Bone marrow (tissue), 2 donors: ENCODE measurements at places on chromosomes 4 and X.

DNA sequence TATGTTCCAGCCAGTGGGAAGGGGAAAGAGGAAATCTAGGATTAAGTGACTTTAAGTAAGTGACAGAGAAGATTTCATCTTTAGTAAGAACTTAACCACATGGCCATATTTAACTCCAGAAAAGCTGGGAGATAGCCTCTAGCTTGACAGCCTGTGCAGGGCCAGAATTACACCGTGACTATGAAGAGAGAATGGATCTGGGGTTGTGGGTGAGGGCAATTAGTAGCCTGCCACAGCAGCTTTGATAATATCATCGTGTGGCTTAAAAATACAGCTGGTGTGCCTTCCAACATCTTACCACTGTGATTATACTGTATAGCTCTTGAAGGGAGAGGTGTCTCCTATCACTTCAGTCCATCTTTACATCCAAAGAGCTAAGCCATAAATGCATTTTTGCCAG is 57.6 kb upstream of the TBC1D9 start:
- DNase-seq = no peak

DNA sequence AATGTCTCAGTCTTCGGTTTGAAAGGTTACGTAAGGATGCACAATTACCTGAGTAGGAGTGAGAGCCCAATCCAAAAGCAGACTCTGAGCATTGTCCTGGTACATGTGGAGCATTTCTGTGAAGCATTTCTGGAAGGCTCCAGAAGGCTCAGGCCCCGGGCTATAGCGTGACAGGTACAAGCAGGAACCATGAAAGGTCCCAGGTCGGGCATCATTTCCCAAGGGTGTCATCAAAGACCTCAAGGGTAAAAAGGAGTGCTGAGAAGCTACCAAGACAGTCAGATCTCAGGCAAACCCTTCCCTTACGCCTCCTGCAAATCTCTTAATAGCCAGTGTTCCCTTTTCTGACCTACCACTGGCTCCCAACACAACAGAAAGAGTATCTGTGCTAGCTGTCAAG is 30.8 kb downstream of the GPC4 start:
- no peak for DNase-seq

DNA sequence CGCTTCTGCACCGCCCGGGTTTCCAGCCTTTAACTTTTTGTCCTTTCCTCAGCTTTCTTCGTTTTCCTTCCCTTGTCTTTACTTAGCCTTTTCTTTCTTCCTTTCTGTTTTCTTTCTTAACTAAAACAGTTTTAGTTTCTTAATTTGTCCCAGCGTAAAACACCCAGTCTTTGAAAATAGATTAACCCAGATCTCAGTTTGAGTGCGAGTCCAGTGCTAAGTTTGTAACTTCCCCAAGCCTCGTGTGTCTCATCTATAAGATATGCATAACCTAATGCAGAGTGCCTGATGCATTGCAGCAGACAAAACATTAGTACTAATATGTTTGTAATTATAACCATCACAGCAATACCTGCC is 460 bp upstream of the GEMIN8 start:
- DNase-seq = no peak

DNA sequence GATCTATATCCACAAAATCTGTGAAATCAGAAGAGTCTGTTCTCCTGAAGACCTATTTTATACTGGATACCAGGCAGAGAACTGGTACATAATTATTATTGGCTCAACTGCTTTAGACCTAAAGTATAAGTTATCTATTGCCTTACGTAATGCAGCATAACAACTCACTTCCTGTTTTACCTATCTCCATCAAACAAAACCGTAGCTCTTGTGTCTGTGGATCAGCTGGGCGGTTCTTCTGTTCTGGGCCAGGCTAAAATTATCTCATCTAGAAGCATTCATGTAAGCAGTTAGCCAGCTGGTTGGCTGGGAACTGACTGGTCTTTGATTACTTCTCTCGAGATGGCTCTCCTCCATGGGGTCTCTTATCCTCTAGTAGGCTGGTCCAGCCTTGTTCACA is 57.8 kb downstream of the PPP1R2C start:
- DNase-seq = no peak

DNA sequence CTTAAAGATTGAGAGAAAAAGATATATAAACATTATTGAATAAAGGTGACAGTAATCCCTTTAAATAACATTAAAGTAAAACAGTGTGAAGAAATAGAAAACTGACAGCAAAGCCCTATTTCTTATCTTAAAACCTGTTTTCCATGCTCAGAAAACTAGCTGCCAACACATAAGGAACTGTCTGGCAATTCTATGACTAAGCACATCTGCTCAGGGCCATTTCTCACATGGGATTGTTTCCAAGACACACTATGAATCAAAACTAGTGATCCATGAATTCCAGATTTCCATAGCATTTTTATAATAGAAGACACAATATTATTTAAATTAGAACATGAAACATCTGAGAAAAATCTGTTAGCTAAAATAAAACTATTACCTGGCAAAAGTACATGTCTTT is 113.4 kb downstream of the SCLT1 start:
- DNase-seq = no peak

DNA sequence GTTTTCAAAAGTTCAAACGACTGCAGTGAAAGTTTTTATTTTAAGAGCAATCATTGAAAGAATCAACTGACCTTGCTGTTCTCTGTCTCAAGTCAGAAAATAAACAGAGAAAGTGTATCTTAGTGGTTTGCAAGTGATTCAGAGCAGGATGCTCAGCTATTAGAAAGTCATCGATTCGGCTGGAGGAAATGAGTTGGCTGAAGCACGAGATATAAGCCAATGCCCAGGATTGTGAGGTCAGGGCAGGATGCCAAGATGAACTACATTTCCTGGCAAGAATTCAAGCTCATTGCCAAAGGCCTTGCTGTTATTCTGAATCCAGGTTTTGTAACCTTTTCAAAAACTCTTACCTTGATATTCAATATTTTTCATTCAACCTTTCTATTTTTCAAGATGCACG is 541.4 kb upstream of the BOD1L1 start:
- no peak for DNase-seq

- DNase-seq = no peak
Measured at GRCh38 chr4:97984545-97985131, 158.6 kb downstream of the STPG2 start.

GRCh38 chr4:123731035-123731434 is 334.4 kb downstream of the SPRY1 start:
- no peak for DNase-seq

DNA sequence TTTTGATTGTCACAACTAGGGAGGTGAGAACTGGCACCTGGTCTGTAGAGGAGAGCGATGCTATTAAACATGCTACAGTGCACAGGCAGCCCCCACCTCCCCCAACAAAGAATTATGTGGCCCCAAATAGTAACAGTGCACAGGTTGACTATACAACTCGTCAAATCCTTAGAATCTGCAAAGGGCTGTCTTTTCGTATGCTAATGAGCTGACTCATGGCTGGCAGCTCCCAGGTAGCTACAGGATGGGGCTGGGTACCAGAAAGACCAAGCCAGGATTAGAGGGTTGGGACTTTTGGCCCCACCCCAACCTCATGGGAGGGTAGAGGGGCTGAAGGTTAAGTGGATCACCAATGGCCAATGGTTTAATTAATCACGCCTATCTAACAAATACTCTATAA is 104.7 kb upstream of the SORBS2 start:
- no peak for DNase-seq

- DNase-seq = no peak
Measured at GRCh38 chrX:80223982-80224579, 196.2 kb upstream of the TENT5D start.

DNA sequence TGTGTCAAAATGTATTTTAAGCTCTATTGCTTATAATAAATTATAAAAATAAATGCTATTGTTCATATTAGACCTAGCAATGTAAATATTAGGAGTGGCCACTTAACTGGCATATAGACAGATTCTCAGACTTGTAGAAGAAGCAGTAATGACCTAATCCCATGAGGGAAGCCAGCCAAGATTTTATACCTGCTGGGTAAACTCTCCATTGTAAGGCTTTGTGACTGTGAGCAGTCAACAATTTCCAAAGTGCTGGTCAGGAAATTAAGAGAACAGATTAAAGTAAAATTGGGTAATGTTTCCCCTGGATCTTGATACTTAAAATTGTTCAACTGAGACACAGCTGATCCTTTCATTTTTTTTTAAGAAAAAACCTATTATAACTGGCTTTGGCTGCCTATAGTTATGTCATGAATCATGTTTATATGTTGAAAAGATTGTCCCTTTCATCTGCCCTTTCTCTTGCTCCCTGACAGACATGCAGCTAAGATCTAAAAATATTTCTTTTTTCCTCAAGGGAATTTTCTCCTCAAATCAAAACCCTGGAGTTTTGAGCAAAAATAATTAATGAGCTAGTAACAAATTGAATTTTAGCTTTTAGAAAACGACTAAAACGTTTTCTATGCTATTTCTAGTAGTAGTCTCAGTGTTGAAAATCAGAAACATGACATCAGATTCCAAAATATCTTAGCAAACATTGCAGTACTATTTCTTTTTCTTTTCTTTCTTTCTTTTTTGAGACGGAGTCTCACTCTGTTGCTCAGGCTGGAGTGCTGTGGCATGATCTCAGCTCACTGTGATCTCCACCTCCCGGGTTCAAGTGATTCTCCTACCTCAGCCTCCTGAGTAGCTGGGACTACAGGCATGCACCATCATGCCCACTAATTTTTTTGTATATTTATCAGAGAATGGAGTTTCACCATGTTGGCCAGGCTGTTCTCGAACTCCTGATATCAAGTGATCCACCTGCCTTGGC is 77.9 kb downstream of the ADGRL3 start:
- no peak for DNase-seq

DNA sequence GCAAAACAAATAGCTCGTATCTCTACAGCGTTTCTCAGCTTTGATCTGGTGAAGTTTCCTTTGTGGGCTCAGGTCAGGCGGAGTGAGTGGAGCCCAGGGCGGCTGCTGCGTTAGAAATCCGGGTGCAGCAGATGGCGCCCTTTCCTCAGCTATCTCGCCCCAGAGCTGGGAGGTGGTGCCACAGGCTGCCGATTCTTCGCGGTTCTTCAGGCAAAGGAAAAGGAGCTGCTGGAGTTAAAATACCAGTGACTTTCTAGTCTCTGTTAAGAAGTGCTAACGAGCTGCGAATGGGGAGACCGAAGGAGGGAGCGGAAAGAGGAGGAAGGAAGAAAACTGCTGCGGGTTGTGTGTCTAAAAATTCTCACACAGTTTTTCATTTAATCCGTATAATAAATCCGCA is 114.6 kb downstream of the CPE start:
- DNase-seq = peak; percentile 7

DNA sequence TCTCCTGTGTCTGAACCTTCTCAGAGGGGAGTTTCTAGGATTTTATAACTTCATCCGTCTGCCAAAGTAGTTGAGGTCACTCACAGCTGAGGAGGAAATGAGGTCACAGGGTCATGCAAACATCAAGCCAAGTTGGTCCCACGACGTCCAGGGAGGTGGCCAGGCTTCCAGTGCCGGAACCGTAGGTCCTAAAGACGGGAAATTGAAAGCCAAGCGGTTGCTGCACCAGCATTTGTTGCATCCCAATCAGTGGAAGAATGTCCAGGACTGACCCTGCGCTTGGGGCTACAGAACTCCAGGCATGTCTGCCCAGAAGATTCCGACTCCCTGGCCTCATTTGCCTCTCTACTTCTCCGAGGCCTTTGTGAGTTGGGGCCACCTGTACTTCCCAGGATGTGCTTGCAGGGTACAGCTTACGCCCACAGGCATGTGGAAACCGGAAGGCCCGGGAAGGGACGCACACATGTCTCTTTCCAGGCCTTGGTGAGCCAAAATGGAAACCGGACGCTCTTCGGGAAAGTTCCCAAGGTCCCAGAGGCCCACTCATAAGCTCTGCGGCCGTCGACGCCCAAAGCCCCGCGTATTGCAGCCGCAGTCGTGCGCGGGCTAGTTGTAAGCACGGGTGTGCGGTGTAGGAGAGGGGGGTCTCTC is 9.3 kb downstream of the PRDM8 start:
- no peak for DNase-seq

- DNase-seq = no peak
Measured at GRCh38 chr4:77376788-77377460, 219.9 kb downstream of the CCNG2 start.

DNA sequence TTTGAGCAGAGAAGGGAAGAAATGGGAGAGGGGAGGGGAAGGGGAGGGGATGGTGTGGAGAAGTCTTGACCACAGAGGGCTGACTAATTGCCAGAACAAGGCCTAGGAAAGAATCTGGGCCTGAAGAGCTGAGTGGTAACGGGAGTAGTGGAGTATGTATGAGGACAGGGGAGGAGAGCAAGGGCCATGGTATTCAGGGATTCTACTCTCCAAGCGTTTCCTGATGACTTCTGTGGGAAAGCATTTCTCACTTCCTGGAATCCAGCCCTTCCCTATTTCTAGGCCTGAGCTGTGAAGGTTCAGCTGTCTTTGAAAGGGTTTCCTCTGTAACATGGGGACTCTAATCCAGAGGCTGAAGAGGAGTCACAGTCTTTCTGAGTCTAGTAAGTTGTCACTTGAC is 19.7 kb upstream of the SOX3 start:
- no peak for DNase-seq

- DNase-seq = no peak
Measured at GRCh38 chr4:78599931-78600375, 48.4 kb downstream of the ANXA3 start.

GRCh38 chrX:107978071-107978470 is 4.1 kb downstream of the TEX13B start:
- no peak for DNase-seq

GRCh38 chrX:38804432-38804681 is 3.1 kb downstream of the MID1IP1 start:
- DNase-seq = no peak
